Inflammatory macrophage treated with lipopolysaccharide for 1 hour (primary cell): ENCODE measurements at places on chromosomes 13 and 19.
A peak's percentile ranks its signal among the peaks of the same experiment; 100 is the strongest.

DNA sequence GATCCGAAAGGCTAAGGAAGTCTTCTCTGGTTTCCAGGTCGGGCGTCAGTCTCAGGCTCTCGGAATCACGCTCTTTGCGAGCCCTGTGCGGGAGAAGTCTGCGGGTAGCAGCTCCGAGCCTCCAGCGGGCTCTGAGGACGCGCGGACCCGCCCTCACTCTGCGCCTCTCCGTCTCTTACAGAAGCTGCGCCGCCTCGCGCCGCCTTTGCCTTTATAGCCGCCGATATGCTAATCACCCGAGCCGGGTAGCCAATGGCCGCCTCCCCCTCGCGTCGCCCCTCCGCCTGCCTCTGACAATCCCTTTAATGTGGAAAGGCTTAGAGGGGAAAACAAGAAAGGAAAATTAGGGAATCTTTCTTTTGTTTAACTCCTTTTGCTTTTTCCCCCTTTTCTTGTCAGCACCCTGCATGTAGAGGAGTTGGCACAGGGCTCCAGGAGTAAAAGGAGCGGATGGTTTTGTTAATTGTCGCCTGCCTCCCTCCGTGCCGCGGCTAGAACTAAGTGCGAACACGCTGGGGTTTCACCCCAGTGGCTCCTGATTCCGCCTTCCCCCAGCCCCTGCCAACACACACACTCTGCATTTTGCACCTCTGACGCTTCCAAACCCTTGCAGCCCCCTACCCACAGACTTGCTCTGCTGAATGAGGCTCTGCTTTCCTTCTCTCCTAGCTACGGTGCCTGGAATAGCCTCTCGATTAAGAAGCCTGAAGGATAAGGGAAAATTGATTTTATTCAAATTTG is at the start of gene PCDH8:
PCDH8 (minus strand) TSS at position 186 of the 741 bp plus-strand sequence. CDS start 204 bp downstream, outside the sequence.
- DNase-seq = no peak

DNA sequence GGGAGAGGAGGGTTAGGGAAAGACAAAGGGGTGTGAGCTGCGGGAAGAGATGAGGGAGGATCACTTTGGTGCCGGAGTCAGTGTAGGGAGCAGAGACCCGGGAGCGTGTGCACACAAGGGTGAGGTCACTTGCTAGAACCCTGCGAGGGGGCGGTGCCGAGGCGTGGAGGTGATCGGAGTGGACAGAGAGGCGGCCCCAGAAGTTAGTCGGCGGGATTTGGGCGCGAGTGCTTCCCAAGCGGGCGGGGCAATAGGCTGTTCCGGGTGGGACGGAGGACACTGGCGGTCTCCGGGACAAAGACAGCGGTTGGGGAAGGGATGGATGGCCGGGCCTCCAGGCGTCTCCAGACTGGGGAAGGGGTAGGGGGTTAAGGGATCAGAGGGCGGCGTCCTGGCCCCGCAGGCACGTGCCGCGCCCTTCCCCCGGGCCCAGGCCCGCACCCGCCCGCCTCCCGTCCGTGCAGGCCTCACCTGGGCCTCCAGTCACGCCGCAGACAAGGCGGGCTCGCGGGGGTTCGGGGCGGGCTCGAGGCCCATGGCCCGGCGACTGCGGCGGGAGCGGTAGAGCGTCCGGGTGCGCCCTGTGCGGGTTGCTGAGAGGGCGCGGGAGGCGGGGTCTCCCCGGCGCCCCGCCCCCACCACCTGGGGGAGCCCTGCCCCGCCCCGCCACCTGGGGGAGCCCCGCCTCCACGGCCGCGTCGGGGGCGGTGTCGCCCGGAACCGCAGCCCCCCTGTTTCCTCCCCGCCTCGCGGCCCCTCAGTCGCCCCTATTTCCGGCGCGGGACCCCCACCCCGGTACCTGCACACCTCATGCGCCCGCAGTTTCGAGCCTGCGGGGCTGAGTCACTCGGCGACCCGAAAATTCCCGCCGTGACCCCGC is at the start of gene LPAR2:
LPAR2 (minus strand) TSS at position 600 of the 880 bp plus-strand sequence. CDS start 945 bp downstream, outside the sequence.
- peak; percentile 13 for DNase-seq

DNA sequence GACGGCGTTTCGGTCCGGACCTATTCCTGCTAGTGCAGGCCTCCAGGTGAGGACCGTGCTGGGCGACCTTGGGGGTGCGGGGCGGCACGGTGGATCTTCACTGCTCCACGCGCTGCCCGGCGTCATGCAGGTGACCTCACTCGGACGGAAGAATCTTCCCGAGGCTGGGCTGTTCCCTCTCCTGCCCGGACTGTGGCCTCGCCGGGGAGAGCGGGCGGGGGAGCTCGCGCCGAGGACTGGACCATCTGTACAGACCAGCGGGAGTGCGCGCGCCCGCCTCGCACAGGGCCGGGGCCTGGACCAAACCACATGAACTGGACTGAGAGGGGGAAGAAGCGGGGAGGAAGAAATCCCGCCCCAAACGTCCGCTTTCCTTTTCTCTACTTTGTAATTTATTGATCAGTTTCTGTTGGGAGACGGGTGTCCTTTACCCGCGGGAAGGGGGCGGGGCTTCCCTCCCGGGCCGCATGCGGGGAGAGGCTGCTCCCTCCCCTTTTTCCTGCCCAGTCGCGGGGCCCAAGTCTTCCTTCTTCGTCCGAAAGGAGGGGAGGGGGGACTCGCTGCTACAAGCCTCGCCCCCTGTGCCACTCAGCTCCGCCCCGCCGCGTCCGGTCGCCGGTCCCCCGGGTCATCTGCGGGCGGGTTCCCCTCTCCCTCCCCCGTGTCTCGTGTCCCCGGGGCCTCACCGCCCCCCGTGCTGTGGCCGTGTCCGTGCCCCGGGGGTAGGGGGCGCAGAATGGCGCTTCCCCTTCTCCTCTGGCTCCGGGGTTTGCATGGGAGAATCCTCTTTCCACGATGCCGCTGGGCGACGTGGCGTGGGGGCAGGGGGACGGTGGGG is 4.9 kb downstream of the HRC start:
- peak; percentile 44 for DNase-seq

GRCh38 chr19:13693889-13694288 is 70.4 kb upstream of the MRI1 start:
- DNase-seq = no peak

GRCh38 chr13:37401721-37402120 is 196.8 kb downstream of the POSTN start:
- no peak for DNase-seq
